ENCODE measurements at places on chromosomes 3 and 15. TPM values are rescaled to one million over a fixed set of nuclear protein-coding genes. Genes with fewer than 3 reads are reported as not detected.
A peak's percentile ranks its signal among the peaks of the same experiment; 100 is the strongest.

TIGIT gene
- 0.30 TPM for total RNA-seq

COL6A5 gene
- 2.1 TPM for total RNA-seq

ADCY5 gene
- 4.9 TPM for total RNA-seq

THUMPD3 gene
- total RNA-seq: 39.0 TPM

FANCD2 gene
- 4.9 TPM for total RNA-seq

SMCO1 gene
- not detected for total RNA-seq

ZPLD1 gene
- not detected for total RNA-seq

MED12L gene
- total RNA-seq: 0.08 TPM

DNA sequence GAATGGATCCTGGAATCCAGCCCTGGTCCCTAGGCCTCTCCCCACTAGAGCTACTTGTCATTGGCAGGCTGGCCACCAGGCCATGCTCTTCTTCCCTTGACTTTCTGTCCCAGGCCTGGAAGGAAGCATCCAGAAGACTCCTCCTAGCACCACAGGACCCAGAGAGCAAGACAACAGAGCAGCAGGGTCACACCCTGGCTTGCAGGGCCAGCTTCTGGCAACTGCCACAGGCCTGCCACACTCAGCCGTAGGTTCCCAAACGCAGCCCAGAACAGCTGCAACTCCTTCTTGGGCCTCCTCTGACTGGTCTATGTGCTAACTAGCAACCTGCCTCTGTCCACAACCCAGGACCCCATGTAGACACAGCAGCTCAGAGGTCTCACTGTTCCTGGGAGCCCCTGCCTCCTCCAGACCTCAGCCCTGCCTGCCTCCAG, 36.8 kb upstream of the RPL32 start:
- no peak overlapping the region for H3K4me3 ChIP-seq
- H3K27ac ChIP-seq: no peak overlapping the region
- H3K36me3 ChIP-seq: no peaks in the 10 kb centered on the region
- DNase-seq: no peak

GRCh38 chr15:101267320-101268104, 9.8 kb downstream of the SELENOS start:
- H3K4me1 ChIP-seq: peaks cover 20% of the 10 kb centered on the region
- H3K27ac ChIP-seq: peak overlapping the region; percentile 54
- H3K27me3 ChIP-seq: no peaks in the 10 kb centered on the region

- no peaks in the 10 kb centered on the region for H3K36me3 ChIP-seq
- peaks cover 8% of the 10 kb centered on the region for H3K27me3 ChIP-seq
- no peak for DNase-seq
- no peak overlapping the region for H3K4me3 ChIP-seq
- H3K4me1 ChIP-seq: no peaks in the 10 kb centered on the region
- no peak overlapping the region for H3K27ac ChIP-seq
Observed at GRCh38 chr15:93331545-93332167, 242.6 kb upstream of the RGMA start.

GRCh38 chr3:196517919-196518318, 2.8 kb upstream of the SMCO1 start:
- no peaks in the 10 kb centered on the region for H3K27me3 ChIP-seq
- no peaks in the 10 kb centered on the region for H3K36me3 ChIP-seq
- H3K27ac ChIP-seq: no peak overlapping the region
- H3K4me1 ChIP-seq: no peaks in the 10 kb centered on the region

GRCh38 chr3:18409266-18409665, 15.9 kb downstream of the SATB1 start:
- no peaks in the 10 kb centered on the region for H3K4me1 ChIP-seq
- H3K4me3 ChIP-seq: no peak overlapping the region
- DNase-seq: no peak
- H3K27ac ChIP-seq: no peak overlapping the region

DNA sequence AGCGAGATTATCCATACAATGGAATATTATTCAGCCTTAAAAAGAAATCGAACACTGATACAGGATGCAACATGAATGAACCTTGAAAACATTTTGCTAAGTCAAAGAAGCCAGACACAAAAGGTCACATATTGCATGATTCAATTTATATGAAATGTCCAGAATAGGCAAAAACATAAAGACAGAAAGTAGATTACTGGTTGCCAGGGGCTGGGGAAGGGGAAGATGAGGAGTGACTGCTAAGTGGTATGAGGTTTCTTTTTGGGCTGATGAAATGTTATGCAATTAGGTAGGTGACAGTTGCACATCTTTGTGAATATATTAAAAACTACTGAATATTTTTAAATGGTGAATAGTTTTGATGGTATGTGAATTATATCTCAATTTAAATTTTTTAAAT, 38.3 kb downstream of the LRRFIP2 start:
- H3K4me1 ChIP-seq: peaks cover 9% of the 10 kb centered on the region
- no peaks in the 10 kb centered on the region for H3K36me3 ChIP-seq
- no peak overlapping the region for H3K27ac ChIP-seq
- DNase-seq: no peak

- no peaks in the 10 kb centered on the region for H3K36me3 ChIP-seq
- peak within 1 kb of the TSS; percentile 64 for H3K4me3 ChIP-seq
- peaks cover 10% of the 10 kb centered on the region for H3K27me3 ChIP-seq
Observed at GRCh38 chr15:39919748-39920509, at the start of gene GPR176. Gene GPR176, minus strand, starts transcription at chr15:39920266. Its CDS starts 240 bp downstream, at chr15:39920026.

- no peak for DNase-seq
- H3K4me3 ChIP-seq: no peak overlapping the region
- no peaks in the 10 kb centered on the region for H3K27me3 ChIP-seq
- no peaks in the 10 kb centered on the region for H3K4me1 ChIP-seq
- H3K27ac ChIP-seq: no peak overlapping the region
- H3K36me3 ChIP-seq: no peaks in the 10 kb centered on the region
Observed at GRCh38 chr15:96887730-96888129, 557.2 kb downstream of the NR2F2 start.

GRCh38 chr15:101391431-101391830, 96.4 kb upstream of the SNRPA1 start:
- no peak for DNase-seq
- no peak overlapping the region for H3K27ac ChIP-seq
- no peak overlapping the region for H3K4me3 ChIP-seq
- no peaks in the 10 kb centered on the region for H3K4me1 ChIP-seq

- H3K4me3 ChIP-seq: no peak overlapping the region
- no peaks in the 10 kb centered on the region for H3K4me1 ChIP-seq
- H3K36me3 ChIP-seq: no peaks in the 10 kb centered on the region
Observed at GRCh38 chr3:34793057-34793456, 846.3 kb upstream of the ARPP21 start.

- DNase-seq: no peak
- H3K27ac ChIP-seq: peak overlapping the region; percentile 90
- peaks cover 87% of the 10 kb centered on the region for H3K4me1 ChIP-seq
- H3K4me3 ChIP-seq: peak overlapping the region; percentile 64
Observed at GRCh38 chr3:50155491-50155878, 361 bp downstream of the SEMA3F start.

GRCh38 chr15:43899928-43900327, 73.1 kb downstream of the WDR76 start:
- no peak overlapping the region for H3K27ac ChIP-seq
- no peaks in the 10 kb centered on the region for H3K27me3 ChIP-seq
- no peak for DNase-seq
- H3K4me1 ChIP-seq: no peaks in the 10 kb centered on the region

DNA sequence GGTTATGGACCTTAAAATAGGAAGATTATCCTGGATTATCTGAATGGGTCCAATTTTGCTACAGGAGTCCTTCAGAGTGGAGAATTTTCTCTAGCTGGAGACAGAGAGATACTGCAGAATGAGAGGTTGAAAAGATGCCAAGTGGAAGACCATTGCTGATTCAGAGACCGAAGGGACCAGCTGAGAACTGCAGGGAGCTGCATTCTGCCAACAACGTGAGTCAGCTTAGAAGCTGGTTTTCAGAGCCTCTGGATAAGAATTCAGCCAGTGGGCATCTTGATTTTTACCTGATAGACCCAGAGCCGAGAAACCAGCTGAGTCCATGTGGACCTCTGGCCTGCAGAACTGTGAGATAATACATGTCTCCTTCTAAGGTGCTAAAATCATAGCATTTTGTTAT, 234.0 kb downstream of the NR2F2 start:
- no peaks in the 10 kb centered on the region for H3K27me3 ChIP-seq
- H3K27ac ChIP-seq: no peak overlapping the region
- no peak overlapping the region for H3K4me3 ChIP-seq
- no peaks in the 10 kb centered on the region for H3K36me3 ChIP-seq
- no peaks in the 10 kb centered on the region for H3K4me1 ChIP-seq

DNA sequence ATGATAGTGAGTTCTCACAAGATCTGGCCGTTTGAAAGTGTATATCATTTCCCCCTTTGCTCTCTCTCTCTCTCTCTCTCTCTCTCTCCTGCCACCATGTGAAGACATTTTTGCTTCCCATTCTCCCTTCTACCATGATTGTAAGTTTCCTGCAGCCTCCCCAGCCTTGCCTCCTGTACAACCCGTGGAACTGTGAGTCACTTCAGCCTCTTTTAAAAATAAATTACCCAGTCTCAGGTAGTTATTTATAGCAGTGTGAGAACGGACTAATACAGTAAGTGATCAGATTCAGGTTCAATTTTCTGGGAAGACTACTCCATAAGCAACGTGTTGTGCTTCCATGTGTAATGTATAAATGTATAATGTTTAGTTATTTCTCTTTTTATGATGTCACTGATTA, 29.2 kb downstream of the CADPS start:
- no peaks in the 10 kb centered on the region for H3K4me1 ChIP-seq
- no peaks in the 10 kb centered on the region for H3K27me3 ChIP-seq
- no peak overlapping the region for H3K4me3 ChIP-seq
- DNase-seq: no peak

GRCh38 chr15:58232281-58233065, 94.3 kb downstream of the AQP9 start:
- no peak overlapping the region for H3K27ac ChIP-seq
- H3K36me3 ChIP-seq: no peaks in the 10 kb centered on the region
- H3K27me3 ChIP-seq: no peaks in the 10 kb centered on the region
- no peak overlapping the region for H3K4me3 ChIP-seq

DNA sequence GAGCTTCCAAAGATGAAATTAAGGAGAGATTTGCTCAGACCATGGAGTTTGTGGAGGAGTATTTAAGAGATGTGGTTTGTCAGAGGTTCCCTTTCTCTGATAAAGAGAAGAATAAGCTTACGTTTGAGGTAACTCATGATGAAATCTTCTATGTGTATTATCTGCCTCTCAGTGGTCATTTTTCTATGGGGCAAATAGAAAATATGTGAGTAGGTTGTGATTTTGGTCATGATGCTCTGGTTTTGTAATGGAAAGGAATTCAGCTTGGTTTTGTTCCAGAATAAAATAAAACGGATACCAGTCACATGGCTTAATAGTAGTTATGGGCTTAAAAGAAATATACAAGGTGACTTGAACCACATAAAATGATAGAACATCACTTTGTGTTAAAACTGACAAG, 181.1 kb downstream of the ITPR1 start:
- no peak for DNase-seq
- peaks cover 16% of the 10 kb centered on the region for H3K36me3 ChIP-seq
- H3K4me1 ChIP-seq: no peaks in the 10 kb centered on the region
- H3K4me3 ChIP-seq: no peak overlapping the region

GRCh38 chr3:42014458-42014920, 52.6 kb upstream of the ULK4 start:
- peaks cover 33% of the 10 kb centered on the region for H3K4me1 ChIP-seq
- peak overlapping the region; percentile 96 for H3K4me3 ChIP-seq
- peak; percentile 35 for DNase-seq
- no peaks in the 10 kb centered on the region for H3K27me3 ChIP-seq
- no peaks in the 10 kb centered on the region for H3K36me3 ChIP-seq
- H3K27ac ChIP-seq: peak overlapping the region; percentile 86

GRCh38 chr3:114411811-114412803, 118.3 kb downstream of the TIGIT start:
- H3K4me1 ChIP-seq: peaks cover 29% of the 10 kb centered on the region
- H3K27ac ChIP-seq: peak overlapping the region; percentile 69
- no peak for DNase-seq
- H3K4me3 ChIP-seq: no peak overlapping the region

DNA sequence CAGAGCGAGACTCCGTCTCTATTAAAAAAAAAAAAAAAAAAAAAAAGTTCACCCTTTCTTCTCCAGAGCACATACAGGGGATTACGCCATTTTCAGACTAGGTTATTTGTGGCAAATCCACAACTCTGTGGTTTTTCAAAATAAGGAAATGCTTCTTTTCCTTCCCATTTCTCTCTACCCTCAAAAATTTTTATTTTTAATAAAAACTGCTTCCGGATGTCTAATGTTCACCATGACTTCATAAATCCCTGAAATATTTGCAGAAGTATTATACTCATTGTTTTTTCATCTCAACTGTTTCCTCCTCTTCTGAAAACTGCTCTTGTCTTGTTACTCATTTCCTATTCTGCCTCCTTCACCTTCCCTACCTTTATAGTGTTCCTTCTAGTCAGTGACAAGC, 45.0 kb upstream of the SLC12A8 start:
- no peak for DNase-seq
- no peak overlapping the region for H3K4me3 ChIP-seq
- no peaks in the 10 kb centered on the region for H3K4me1 ChIP-seq
- peaks cover 7% of the 10 kb centered on the region for H3K36me3 ChIP-seq
- H3K27me3 ChIP-seq: no peaks in the 10 kb centered on the region
- no peak overlapping the region for H3K27ac ChIP-seq

DNA sequence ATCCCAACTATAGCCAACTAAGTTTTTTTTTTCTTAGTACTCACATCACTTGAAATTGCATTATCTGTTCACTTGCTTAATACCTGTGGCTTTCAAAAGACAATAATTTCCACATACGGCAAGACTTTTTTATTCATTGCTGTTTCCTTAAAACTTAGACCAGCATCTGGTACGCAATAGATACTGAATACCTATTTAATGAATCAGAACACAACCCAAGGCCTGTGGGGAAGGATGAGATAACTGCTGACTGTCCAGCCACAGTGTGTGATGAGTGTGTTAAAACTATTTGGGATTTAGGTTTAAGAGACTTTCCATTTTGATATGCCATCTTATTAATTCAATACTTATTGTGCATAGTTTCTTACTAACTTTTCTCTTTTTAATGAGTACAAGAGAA, 988.7 kb downstream of the NTRK3 start:
- DNase-seq: no peak
- no peaks in the 10 kb centered on the region for H3K27me3 ChIP-seq
- H3K4me3 ChIP-seq: no peak overlapping the region
- no peaks in the 10 kb centered on the region for H3K36me3 ChIP-seq
- no peaks in the 10 kb centered on the region for H3K4me1 ChIP-seq
- no peak overlapping the region for H3K27ac ChIP-seq

All from suprapubic skin (tissue), 4 donors.